ENCODE measurements at places on chromosomes 5 and 9. TPM values are rescaled to one million over a fixed set of nuclear protein-coding genes. Genes with fewer than 3 reads are reported as not detected.

The ZFP37 gene
- total RNA-seq = 17.3 TPM

The SELENOP gene
- 82.0 TPM for total RNA-seq

The FGF1 gene
- 6.8 TPM for total RNA-seq

The XPA gene
- 22.0 TPM for total RNA-seq

The RAPGEF6 gene
- 139 TPM for total RNA-seq

The SLC6A7 gene
- total RNA-seq = 5.9 TPM

The PKD2L2 gene
- total RNA-seq = not detected

The CD274 gene
- 0.54 TPM for total RNA-seq

The SAXO1 gene
- under 0.01 TPM for total RNA-seq

The COL23A1 gene
- total RNA-seq = 4.5 TPM

The SLC6A19 gene
- 0.09 TPM for total RNA-seq

The KIF20A gene
- 12.8 TPM for total RNA-seq

The TAF11L10 gene
- not detected for total RNA-seq

The GALNT12 gene
- 10.3 TPM for total RNA-seq
